Ureter (tissue), 1 donor: ENCODE measurements at places on chromosomes 1 and 21. TPM values are rescaled to one million over a fixed set of nuclear protein-coding genes. Genes with fewer than 3 reads are reported as not detected.

MMEL1 gene
- 18.1 TPM for total RNA-seq

GPR3 gene
- total RNA-seq = 0.47 TPM

LIPI gene
- total RNA-seq = not detected

SLC22A15 gene
- 10.3 TPM for total RNA-seq

SYCP1 gene
- not detected for total RNA-seq

NBPF6 gene
- total RNA-seq = not detected

RHCE gene
- total RNA-seq = 0.29 TPM

SLC1A7 gene
- total RNA-seq = not detected

- no peak for DNase-seq
Measured at GRCh38 chr1:24775916-24776315, 30.7 kb downstream of the CLIC4 start.

DNA sequence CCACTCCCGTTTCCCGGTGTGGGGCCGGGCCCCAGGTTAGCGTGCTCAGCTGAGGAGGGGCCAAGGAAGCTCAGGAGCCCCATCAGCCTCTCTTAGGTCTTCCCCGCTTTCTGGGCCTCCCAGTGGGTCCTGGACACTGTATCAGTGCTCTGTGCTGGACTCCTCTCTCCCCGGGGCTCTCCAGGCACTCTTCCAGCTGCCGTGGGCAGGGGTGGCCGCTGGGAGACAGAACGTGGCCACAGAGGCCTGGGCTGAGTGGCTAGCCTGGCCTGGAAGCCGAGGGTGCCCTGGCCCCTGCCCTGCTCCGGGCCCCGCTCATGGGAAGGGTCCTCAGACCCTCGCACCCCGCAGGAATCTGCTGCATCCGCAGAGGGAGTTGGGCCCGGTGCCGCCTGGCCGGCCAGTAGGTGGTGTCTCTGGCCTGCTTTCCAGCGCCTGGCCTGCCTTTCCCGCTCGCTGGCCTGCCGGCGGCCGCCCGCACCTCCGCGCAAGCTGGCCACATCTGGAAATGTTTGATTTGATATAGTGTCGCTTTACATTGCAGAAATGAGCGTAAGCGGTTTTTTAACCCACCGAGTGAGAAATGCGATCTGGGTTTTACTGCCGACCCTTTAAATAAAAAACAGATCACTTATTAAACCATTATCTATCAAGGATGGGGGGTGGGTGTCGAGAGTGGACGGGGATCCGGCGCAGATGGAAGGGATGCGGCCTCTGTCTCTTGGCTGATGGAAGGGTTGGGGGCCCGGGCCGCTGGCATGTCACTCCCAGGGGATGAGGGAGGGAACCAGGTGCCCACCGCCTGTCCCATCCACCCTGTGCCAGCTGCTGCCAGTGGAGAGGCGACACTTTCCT is 74.4 kb upstream of the TTC34 start:
- no peak for DNase-seq

GRCh38 chr1:101025283-101025656 is 314 bp downstream of the DPH5 start:
- no peak for DNase-seq

DNA sequence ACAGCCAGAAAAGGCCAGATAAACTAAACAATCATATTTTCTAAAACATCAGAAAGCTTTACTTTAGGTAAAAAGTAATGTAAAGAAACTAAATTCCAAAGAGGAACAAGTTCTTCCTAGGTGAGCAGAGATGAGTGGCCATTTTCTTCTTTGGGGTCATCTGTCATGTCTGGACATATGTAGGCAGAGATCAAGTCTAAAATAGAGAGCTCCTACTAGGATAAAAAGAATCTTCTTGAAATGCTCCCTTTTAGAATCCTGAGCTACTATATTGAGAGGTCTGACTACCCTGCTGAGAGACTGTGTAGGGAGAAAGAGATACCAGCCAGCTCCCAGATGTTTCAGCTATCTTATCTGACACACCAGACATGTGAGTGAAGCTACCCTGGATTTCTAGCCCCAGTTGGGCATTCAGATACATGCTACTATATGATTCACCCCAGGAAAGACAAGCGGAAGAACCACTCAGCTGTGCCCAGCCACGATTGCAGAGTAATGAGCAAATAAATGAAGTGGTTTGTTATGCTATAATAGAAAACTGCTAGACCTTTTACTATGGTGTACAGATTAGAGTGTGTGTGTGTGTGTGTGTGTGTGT is 80.1 kb downstream of the TTLL7 start:
- DNase-seq = no peak

- DNase-seq = peak; percentile 63
Measured at GRCh38 chr1:182389619-182390047, 2.0 kb downstream of the GLUL start.

DNA sequence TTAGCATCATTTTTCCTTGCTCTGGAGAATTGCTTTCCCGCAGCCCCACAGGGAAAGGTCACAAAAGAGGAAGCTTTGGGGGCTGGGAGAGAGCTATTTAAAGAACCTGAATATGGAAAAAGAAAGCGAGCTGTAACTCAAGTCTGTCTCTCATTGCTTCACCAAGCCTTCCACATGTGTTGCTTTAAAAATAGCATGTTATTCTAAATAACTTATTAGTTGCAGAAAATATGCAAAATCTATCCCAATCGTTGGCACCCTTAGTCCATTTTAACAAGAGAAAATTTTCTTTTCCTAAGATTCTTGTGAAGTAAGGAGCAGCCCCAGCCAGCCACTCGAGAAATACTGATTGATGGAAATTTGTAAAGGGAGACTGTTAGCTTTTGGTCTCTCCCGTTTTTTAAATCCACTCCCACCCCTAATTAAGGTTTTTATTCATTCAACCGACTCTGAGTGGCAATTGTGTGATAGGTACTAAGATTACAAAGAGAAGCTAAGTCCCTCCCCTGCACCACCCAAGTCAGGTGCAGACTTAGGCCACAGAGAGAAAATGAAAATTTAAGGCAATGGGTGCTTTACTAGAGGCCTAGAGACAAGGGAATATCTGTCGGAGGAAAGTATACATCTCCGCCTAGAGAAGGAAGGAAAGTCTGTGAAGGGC is 802 bp downstream of the CYP4X1 start:
- DNase-seq = no peak

- DNase-seq = no peak
Measured at GRCh38 chr1:92484472-92485380, 2.0 kb downstream of the GFI1 start.

DNA sequence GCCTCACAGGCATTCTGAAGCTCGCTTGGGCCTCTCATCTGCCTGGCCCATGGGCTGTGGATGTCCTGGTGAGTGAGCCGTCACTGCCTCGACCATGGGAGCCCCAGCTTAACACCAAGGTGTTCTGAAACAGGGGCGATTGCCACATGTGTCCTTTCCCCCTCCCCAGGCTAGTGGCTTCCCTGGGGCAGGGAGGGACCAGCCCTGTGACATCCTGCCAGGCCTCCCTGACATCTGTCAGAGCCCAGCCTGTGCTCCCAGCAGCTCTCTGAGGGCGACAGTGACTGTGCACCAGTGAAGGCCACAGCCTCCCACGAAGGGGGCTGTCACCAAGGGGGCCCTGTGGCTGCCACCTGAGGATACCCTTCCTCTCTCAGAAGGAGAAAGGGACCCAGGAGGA is 35.9 kb upstream of the CCDC27 start:
- DNase-seq = no peak

DNA sequence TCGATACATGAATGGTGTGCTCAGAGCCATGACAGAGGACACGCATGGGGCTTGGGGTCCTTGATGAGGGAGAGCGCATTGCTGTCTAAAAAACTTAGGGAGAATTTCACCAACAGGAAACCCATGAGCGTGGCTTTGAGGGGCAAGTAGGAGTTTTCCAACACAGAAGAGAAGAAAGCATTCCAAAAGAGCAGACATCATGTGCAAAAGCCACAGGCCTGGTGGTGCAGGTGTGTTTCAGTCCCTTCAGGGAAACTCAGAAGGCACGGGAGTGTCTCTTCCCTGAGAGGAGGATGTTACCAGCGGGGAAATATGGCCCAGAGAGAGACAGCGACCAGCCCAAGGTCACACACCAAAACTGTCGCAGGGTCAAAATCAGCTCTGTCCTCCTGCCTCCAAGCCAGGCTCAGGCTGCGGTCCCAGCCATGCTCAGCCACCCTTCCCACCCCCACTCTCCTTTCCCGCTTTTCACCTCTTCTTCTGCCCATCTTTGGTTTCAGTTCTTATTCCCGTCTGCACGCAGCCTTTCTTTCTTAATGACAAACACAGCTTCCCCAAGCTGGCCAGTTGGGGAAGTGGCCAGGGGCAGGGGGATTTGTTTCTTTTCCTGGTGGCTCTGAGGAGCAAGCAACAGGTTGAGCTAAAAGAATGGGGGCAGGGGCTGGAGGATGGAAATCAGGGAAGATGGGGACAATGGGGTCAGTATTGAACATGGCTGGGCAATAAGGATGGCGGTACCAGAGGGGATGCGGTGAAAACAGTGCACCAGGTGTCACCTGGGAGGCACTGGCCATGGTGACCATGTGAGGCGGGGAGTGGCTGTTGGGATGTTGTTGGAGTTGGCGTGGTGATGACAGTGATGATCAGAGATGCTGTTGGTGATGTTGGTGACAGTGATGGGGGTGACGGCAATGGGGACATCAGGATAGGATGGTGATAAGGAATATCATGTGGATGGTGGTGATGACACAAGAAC is 10.3 kb downstream of the LAPTM5 start:
- DNase-seq = no peak

DNA sequence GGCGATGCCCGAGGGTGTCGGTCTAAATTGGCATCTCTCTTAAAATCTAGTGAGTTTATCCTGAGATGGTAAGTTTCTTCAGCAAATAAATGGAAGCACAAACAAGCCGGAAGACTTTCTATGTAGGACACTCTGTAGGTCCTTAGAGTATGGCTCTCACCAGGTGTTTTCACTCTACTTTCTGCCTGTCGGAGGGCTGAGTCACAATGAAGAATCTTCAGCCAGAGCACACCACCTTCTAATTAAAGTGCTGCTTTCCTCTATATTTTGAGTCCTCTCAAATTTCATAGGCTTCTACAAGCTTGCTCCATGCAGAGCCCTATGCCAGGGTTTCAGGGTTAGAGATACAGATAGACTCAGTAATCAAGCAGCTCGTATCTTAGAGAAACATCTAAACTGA is 27.1 kb downstream of the KCNK1 start:
- DNase-seq = no peak

- no peak for DNase-seq
Measured at GRCh38 chr1:67947114-67947513, 103.3 kb downstream of the DIRAS3 start.

- no peak for DNase-seq
Measured at GRCh38 chr21:41731081-41731480, 35.8 kb downstream of the RIPK4 start.

DNA sequence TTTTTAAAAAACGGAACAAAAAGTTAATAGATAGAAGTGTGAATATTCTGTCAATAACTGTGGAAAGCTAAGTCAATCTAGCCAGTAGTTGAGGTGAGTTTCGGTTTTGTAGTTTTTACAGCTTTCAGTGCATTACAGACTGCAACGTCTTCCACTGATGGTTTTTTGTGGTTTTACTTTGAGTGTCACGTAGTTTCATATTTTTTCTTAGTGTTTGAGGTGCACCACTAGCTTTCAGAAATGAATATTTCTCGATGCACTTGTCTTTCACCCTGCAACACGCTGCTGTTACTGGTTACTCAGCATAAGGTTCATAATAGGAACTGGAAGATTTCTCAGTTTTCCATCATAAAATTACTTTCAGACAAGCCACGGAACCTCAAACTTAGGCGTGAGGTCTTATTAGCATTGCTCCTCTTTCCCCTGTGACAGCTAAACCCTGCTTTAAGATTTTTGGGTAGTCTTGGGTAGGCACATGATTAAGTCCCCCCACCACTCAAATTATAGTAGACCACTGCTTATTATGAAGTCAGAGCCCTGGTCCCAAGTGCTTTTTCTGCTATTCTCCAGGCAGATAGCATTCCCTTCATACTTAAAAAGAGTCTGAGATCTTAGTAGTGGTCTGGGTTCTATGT is 1412.7 kb downstream of the KCNT2 start:
- no peak for DNase-seq

DNA sequence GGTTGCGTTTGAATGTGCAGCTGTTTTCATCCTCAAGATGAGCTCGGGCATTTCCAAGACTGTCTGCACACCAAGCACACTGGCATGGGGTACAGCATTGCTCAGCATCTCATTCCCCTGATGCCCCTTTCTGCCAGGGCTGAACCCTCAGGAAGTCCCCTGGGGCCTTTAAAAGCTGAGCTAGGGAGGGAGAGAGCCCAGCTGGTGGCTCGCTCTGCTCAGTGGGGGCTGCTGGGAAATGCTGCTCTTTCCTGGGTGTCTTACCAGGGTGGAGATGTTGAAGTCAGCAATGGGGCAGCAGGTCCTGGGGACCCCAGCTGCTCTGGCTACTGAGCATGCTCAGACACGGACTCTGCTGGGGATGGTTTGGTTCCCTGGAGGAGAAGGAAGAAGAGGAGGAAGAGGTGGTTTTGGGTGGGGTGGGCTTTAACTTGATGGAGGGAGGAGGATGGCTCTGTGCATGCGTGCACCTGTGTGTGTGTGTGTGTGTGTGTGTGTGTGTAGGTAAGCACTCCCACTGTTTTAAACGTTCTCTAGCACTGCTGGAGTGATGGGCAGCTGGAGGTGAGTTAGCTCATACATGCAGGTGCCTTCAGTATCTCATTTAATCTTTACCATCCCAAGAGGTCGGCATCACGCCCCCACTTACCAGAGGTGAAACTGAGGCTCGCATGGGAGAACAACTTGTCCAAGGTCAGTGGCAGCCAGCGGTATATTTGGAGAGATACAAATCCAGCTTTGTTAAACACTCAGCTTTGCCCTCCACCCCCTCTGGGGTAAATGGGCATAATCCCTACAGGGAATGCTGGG is 40.9 kb downstream of the ACTL8 start:
- no peak for DNase-seq

DNA sequence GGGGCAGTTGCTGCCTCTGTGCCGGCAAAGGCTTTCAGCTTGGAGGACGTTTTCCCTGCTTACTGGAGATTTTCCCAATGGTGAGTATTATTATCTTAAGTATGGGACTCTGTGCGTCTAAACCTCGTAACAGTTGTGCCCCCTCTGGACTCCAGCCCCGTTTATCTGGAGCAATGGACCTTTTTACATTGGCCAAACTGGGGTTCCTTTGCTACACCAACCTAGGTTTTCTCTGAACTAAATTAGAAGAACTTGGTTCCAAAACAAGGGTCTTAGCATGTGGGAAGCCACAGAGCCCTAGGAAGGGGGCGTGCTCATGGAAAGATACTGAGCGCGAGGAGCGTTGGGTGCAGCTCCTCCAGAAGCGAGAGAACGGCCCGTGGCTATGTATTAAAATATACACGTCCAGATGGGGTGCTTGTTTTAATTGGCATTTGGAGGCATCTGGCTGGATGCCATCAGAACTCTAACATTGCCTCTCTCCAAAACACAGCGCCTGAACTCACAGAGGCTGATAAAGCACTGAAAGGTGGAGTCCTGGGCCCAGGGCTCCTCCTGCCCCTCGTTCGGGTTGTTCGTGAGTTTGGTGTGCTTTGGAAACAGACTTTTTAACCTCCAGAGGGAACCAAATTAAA is 28.4 kb downstream of the POFUT2 start:
- peak; percentile 39 for DNase-seq

DNA sequence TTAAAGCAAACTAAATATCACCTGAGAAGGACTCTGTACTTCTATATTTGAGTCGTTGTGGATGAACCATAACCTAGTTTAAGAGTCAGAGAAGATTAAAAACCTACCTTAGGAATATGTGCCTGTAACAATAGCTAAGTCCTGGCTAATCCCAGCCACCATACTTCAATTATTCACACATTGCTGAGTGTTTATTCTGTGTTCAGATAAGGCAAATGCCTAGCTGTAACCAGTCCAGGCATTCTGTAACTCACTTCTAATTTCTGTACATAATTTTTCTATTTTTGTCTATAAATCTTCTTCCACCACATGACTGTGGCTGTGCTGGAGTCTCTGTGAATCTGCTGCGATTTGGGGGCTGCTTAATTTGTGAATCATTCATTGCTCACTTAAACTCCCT is 441.9 kb upstream of the ADAMTS5 start:
- no peak for DNase-seq
